ENCODE measurements at places on chromosomes 1 and 21. TPM values are rescaled to one million over a fixed set of nuclear protein-coding genes. Genes with fewer than 3 reads are reported as not detected.

The CHD1L gene
- 37.1 TPM for polyA plus RNA-seq

The ZNF648 gene
- polyA plus RNA-seq = 0.04 TPM

The C4BPB gene
- polyA plus RNA-seq = 0.48 TPM

The SLAMF1 gene
- polyA plus RNA-seq = 0.91 TPM

The UBL4B gene
- polyA plus RNA-seq = not detected

The EVA1C gene
- 2.0 TPM for polyA plus RNA-seq

DNA sequence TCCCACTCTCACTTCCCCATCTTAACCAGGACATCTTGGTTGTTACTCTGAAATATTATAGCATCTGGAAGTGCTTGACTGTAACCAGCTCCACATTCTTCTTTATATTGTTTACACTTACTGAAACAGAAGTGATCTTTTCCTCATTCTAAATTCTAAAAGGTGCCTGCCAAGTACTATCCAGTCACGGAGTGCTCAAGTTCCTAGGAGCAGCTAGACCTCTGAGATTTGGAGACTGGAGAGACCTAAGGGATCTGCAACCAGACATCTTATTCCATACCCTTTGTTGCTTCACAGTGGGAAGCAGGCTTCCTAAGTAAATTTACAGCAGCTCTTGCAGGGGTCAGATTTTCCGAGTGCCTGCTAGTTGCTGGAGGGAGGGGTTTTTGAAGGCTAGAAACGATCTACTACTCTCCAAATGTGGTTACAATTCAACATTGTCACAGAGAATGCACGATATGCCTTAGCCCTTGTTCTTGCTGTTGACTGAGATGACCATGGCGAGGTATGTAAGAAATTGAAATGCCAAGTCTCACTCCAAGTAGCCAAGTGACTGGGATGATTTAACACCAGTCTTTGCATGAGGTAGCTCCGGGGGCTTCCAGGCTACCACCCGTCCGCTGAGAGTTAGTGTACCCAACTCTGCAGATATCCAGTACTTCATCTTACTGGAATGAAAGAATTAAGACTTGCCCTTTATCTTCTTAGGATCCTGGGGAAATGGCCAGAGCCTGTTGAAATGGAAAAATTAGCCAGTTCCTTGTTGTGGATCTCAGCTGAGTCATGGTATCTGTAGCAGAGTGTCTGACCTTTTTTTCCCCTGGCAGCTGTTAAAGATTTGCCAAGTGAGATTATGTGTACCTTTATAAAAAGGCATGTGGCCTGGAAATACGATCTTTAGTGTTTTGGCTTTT lies 150.8 kb downstream of the MAST2 start:
- peak; percentile 45 for DNase-seq

DNA sequence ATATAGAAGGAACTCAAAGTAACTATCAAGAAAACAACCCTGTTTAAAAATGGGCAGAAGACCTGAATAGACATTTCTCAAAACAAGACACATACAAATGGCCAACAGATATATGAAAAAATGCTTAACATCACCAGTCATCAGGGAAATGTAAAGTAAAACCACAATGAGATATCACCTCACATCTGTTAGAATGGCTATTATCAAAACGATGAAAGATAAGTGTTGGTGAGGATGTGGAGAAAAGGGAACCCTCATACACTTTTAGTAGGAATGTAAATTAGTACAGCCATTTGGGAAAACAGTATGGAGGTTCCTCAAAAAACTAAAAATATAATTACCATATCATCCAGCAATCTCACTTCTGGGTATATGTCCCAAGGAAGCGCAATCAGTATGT lies 3.0 kb downstream of the CTSS start:
- no peak for DNase-seq

- no peak for DNase-seq
Observed at GRCh38 chr1:116950517-116951199, 40.9 kb downstream of the PTGFRN start.

DNA sequence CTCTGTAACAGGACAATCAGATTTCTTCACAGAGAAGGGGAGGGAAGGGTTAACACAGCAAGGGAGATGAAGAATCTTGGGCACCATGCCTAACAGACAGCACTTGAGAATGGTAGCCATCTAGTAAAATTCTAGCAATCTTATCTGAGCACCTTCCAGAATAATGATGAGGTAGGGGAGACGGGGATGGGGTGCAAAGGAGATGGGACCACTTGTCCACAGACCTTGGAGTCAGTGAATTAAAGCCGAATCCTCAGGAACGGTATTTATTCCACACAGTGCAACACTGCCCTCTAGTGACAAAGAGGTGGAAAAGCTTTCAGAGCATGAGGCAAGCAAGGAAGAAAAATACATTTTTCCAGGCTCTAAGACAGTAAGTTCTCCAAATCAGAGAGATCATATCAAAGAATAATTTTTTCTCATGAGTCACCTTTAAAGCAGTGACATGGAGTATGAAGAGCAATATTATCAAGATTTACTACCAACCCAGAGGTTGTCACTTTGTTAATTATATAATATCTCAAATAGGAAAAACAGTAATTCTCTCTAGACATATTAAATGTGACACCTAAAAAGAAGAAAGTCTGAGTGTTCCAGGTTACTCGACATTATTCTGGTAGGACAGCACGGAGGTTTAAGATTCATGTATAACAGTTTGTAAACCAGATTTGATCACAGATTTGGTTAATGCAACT lies 43.3 kb upstream of the LPAR3 start:
- DNase-seq = peak; percentile 56

DNA sequence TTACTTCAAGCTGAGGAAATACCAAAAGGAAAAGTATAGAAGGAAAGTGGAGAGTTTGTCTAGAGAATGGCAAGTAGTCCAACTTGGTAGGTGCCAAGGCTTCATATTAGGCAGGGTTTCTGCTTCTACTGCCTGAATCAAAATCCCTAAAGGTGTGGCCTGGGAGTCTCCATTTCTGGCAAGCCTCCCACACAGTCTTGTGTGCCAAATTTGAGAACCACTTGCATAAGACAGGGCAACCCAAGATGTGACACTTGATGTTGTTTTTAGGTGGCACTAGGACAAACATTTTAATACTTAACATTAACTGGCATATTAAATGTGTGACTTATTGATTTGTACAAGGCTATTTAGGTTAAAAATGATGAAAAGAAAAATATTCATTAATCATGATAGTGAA lies 60.1 kb downstream of the ATG4C start:
- DNase-seq = no peak

- DNase-seq = no peak
Observed at GRCh38 chr1:151819976-151820623, 11.5 kb downstream of the RORC start.

DNA sequence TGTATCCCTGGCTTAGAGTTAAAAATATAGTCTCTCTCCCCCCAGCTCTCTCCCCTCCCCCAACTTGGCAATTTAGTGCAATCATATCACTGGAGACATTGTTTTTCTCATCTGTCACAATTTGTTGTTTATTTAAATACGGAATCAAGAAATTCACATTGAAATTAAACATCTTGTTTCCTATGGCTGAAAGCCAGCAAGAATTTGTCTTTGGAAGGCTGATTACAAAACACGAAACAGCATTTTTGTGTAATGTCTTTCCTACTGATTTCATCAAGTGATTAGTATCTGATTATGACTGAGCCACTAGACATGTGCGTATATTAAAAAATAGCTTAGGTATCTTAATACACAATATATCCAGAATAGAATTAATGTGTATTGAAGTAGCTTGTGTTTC lies 119.7 kb downstream of the LYPLAL1 start:
- DNase-seq = no peak

GRCh38 chr1:26471498-26472319 lies 531 bp upstream of the HMGN2 start:
- peak; percentile 83 for DNase-seq

DNA sequence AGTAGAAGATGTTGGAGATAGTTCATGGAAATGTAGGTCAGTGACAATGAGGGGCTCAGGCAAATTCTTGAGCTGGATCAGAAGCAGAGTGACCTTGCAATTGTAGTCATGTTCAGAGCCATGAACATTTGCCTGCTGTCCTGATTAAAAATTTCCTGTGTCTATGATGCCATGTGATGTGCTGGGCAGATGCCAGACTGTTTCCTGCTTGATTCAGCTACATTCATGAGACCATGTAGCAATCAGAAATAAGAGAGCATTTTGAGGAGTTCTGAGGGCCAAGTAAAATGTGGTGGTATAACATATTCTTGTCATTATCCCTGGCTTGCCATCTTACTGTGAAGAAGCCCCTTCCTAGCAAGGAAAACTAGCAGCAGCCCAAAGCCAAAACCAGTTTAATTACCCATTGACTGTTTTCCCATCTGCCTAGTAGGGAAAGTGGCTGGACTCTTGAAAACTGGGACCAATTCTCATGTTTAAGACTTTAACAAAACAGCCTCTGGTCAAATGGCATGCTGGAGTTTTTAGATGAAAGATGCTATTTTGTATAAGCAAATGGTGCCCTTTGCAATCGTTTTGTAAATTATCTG lies 118.3 kb downstream of the NOS1AP start:
- no peak for DNase-seq

DNA sequence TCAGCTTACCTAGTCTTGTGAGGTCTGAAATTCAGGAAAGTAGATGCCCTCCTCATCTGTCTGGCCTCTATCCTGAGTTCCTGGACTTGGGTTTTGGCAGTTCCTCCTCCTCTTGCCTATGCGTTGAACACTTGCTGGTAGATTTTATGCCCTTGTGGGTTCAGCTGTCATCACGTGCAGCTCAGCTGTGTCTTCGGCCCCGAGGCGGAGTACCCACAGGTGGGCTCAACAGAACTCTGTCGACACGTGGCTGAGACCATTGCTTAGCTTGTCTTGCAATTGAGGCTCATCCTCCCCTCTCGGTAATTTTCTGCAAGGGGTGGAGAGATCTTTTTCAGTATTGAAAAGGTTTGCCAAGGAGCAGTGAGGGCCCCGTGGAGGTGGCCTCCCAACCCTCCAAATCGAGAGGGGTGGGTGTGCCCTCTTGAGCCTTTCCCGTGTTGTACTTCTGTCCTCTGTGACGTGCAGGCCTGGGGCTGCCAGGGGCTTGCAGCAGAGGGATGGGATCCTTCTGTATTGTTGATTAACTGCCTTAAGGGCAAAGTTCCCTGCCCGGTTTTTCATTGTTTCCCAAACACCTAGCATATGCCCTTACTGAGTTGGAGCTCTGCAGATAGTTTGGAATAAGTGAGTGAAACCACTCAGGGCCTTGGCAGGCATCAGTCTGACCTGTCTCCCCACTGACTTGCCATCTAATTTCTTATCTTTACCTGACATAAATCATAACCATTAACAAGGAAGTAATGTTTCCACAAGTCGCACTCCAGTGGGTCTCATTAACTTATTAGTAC lies 2.9 kb downstream of the CENPS start:
- DNase-seq = peak; percentile 75

- DNase-seq = no peak
Observed at GRCh38 chr1:51417496-51418383, 87.4 kb upstream of the TTC39A start.

- no peak for DNase-seq
Observed at GRCh38 chr1:154344977-154345837, 19.9 kb downstream of the ATP8B2 start.
